ENCODE measurements at places on chromosomes 7 and 10.

DNA sequence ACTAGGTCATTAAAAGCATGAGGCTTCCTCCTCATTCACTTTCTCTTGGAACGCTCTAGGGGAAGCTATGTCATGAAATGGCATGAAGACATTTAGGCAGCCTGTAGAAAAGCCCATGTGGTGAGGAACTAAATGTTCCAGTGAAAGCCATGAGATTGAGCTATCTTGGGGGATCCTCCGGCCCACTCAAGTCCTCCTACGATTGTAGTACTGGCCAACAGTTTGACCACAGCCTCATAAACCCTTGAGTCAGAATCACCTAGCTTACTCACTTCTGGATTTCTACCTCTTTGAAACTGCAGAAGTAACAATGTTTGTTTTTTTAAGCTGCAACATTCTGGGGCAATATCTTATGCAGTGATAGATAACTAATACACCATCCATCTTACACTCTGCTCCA, 605.1 kb downstream of the SORCS1 start:
- no peak for DNase-seq

DNA sequence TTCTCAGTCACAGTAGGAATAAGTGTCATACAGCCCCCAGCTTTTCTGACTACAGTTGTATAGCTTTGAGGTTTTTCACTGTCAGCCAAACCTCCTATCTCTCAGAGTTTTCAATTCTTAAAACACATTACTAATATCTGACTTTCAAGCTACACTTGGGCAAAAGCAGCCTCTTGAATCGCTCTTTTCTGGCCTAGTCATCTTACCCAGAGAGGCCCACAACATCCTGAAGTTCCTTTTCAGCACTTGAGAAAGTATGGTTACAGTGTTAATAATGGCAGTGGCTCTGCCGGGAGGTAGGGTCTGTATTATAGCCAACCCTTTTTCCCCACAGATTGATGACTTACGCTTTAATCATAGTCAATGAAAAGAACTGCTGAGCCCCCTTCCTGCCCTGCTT, 181.0 kb downstream of the LRRC4 start:
- DNase-seq: no peak

DNA sequence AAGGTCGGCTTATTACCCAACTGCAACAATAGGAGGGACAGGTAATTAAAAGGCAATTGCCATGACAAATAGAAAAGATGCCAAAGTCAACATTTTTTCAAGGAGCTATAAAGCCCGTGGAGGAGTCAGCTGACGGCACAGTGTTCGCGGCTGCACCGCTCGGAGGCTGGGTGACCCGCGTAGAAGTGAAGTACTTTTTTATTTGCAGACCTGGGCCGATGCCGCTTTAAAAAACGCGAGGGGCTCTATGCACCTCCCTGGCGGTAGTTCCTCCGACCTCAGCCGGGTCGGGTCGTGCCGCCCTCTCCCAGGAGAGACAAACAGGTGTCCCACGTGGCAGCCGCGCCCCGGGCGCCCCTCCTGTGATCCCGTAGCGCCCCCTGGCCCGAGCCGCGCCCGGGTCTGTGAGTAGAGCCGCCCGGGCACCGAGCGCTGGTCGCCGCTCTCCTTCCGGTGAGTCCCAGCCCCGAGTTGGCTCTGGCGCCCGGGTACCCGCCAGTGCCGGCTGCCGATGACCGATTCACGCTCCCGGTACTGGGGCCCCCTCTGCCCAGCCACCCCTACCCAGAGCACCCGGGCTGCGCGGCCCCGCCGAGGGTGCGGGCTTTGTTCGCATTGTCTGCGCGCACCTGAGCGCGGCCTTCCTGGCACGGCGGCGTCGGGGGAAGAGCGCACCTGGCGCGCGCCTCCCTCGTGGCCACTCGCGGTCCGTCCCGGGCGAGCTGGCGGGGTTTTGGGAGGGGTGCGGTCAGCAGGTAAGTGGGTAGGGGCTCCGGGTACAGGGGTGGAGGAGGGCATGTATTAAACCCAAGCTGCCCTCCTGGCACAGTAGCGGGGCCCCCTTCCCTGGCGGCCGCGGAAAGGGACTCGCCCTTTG, at the start of gene VWA2:
Gene VWA2 (plus strand): TSS at position 138 of the 877 bp plus-strand sequence. CDS start 9,460 bp downstream, outside the sequence.
- DNase-seq: peak; percentile 23

GRCh38 chr10:3780021-3780770, 4.8 kb downstream of the KLF6 start:
- DNase-seq: no peak

DNA sequence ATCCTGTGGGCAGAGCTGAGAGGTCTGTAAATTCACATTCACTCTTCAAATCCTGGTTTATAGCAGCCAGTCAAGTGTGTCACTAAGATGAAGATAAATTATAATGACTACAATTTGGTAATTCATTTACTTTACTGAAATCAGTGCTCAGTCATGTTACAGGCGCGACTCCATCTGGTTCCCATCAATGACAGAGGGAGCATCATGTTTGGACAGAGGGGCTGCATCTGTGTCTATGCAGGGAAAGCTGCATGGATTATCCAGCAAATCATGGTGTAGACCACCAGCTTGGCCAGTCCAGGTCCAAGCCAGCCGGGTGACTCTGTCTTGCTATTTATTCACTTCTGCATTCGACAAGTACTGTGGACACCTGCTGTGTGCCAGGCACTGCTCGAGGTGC, 214.1 kb upstream of the ZNF32 start:
- DNase-seq: no peak
